ENCODE measurements at places on chromosomes 1 and 21.

DNA sequence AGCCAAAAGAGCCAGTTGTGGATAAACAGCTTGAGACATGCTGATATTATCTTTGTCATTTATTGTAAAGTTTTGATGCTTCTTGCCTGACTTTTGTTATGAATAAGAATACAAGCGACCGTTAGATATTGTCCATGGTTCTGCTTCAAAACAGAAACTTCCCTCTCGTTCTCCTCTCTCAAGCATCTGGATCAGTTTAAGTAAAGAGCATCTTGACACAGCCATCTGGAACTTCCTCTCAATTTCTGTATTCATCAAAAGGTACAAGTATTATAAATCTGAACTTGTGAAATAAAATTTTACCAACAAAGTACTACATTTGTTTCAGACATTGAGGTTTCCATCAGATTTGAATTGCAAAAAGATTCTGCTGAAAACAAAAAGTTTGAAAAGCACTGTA lies 36.4 kb upstream of the CLDN14 start:
- no peak for DNase-seq

DNA sequence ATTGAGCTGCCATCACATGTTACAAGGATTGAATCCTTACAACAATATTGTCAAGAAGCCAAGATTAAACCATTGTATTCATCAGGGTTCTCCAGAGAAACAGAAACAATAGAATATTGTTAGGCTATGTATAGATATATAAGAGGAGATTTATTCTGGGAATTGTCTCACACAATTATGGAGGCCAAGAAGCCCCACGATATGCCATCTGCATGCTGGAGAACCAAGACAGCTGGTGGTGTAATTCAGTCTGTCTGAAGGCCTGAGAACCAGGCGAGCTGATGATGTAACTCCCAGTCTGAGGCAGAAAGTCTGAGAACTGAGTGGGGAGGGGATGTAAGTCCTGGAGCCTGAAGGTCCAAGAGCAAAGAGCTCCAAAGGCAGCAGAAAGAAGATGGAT lies 14.5 kb upstream of the TTF2 start:
- no peak for DNase-seq

- no peak for DNase-seq
Measured at GRCh38 chr1:91583326-91583755, 82.7 kb downstream of the CDC7 start.

- DNase-seq = no peak
Measured at GRCh38 chr1:83967336-83967735, 31.6 kb downstream of the TTLL7 start.

GRCh38 chr1:177897281-177897997 lies 72.4 kb downstream of the SEC16B start:
- DNase-seq = no peak

DNA sequence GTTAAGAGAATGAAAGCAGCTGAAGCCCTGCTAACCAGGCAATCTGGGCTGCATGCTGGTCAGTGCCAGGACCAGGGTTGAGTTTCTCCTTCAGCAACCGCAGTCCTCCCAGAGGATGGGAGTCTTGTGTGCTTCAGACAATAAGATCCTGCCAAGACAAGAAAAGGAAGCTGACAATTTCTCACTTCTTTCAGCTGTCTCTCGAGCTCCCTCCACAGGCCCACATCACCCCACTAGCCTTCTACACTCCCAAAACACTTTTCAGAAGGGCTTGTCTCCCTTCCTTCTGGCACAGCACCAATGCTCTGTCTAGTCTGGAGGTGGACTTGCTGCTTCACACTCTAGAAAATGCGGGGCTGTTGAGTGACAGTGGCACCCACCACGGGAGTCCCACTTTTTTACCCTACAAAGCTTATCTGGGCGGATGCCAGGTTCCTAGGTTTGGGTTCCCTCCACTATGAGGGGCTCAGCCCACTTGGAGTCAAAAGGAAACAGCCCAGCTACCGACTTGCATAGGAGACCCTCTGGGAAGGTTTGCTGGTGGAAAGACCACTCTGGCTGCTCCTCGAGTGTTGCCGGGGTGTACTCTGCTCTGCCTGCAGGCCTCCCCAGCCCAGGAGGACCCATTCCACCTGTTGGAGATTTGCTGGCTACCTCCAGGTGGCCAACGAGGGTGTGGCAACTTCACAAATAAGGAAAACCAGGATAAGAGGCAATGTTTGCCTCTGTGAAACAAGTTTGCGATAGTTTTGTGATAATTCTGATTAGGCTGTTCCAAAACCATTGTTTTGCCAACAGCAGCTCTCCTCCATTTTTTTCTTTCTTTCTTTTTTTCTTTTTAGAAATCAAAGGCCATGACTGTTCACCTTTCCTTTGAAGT lies 68.9 kb downstream of the TENT5C start:
- peak; percentile 49 for DNase-seq

- no peak for DNase-seq
Measured at GRCh38 chr1:230725256-230726012, 11.5 kb upstream of the AGT start.

- DNase-seq = no peak
Measured at GRCh38 chr1:32144033-32144432, 35.4 kb upstream of the TXLNA start.

DNA sequence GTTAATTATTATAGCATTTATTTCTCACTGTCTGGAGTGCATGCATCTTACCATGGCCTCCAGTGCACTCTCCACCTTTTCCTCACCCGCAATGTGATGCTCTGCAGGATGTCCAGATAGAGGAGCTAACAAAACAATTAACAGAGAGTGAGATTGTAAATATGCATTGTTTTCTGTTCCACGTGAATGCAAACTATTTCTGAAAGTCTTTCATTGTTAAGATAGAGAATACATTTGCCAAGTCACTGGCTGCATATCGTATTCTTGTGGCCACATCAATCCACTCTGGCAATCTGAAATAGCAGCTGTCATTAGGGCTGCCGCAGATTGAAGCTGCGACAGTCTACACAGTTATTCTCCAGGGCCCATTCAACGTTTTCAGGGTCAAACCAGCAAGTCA lies 143.8 kb downstream of the DUSP10 start:
- DNase-seq = no peak

DNA sequence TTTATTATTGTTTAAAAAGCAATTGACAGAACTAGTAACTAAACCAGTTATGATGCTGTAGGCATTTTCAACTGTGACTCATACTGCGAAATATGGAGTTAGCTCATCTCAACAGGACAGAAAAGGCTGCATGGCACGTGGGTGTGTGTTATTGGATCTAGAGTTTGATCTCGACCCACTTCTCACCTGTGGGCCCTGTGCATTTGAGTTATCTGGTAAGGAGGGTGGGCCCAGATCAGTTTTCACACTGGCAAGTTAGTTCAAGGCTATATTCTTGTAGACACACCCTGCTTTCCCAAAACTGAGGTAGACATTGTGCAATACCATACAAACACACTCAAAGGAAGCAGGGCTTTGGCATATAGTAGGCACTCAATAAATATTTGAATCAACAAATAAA lies 71.3 kb upstream of the PRDX6 start:
- no peak for DNase-seq

DNA sequence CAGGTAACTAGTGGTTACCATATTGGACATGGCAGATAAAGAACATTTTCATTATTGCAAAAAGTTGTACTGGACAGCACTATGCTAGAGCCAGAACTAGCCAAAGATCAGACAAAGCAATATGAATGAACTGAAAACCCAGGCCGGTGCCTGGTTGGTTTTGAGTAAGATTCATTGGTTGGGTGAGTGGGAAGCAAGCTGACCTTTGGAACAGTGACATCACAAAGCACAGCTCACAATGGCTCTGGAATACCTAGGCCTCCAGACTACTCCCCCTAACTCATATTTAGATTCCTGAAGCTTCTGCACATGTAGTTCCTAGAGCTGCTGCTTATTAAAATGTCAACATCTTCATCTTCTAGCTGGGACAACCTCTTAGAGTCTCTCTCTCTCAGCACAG lies at the start of gene TMCO2:
Gene TMCO2, plus strand, starts transcription at position 283 of the 400 bp plus-strand sequence. Its CDS starts 57 bp downstream, at position 340.
- DNase-seq = no peak

DNA sequence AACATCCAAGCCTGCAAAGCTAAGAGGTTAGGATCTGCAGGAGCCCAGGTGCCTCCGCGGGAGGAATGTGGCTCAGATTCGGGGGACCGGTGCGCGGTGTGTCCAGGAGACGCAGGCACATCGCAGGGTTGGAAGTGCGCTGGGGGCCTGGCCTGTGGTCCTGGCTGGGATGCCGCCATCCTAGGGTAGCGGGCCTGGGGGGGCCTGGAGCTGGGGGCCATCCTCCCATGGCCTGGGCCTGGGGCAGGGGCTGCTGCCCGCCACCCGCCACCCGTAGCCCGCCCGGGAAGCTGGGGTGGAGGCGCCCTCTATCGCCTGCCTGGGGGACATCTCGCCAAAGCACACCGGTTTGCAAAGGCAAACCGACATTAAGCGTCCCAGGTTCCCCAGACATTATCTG lies 170.6 kb upstream of the ARHGEF16 start:
- DNase-seq = peak; percentile 60

Measured in GM12891 (cell line).